Islet precursor cell (in vitro differentiated cells): ENCODE measurements at places on chromosomes 12 and 14.

DNA sequence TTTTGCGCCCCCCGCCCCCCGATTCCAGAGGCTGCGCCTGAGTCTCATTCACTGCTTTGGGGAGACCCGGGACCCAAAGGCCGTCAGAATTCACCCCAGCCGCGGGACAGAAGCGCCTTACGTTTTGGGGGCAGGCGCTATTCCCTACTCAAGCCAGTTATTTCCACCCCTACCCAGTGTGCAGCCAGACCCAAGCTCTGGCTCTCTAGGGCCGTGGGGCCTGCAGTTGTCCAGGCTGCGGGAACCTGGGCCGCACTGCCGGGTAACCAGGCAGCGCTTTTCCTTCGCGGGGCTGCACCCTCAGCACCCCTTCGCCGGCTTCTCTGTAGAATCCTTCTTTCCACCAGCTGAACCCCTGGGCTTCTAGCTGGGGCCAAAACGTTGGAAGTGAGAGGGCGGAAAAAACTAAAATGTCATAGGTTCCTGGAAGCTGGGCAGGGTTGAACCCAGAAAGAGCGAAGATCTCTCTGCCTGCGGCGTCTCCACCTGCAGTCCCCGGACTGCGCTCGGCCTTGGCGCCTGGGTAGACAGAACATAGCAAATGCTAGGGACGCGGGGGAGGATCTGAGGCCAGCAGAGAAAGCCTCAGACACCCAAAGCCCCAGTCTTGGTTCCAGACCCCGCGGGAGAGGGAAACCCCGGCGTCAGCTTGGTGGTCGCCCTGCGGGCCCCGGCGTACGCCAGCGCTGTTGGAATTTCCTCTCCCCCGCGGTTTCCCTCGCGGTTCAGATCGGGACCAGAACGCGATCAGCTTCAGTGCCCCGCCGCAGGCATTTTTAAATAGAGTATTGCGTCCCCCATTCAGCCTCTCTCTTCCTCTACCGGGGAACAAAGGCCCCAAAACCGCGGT, 18.3 kb downstream of the TBX3 start:
- DNase-seq = peak; percentile 91

DNA sequence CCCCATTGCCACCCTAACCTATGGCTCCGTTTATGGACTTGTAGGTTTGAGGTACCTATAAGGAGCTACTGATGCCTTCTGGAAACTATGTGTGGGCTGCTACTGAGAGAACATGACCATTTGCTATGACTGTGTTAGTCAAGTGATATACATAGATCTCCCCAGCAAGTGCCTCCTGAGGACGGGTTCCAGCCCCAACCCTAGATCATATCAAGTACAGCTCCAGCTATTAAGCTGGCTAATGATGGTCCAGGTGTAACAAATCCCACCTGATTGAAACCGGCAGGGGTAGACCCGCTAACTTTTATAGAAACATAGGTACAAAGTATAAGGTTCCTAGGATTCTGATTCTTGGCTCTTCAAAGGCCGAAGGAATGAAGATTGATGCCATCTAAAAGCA, 23.7 kb downstream of the NINJ2 start:
- peak; percentile 45 for DNase-seq

DNA sequence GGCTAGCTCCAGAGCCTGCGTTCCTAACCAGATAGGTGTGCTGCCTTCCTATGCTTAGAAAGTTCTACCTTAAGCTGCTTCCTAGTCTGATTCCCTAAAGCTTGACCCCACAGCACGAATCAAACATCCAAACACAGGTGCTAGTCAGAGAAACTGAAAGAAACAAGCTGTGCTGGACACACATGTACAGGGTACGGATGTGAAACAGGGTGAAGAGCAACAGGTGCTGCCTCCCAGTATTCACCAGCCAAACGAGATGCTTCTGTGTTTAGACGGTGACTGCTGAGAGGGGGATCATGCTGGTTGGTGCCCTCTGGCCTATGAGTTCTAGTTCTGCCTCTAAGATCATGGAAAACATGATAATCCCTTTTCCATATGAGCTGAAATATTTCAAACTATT, 105.3 kb downstream of the GRIP1 start:
- peak; percentile 42 for DNase-seq

GRCh38 chr12:126353604-126354003, 1288.4 kb downstream of the AACS start:
- DNase-seq = no peak

DNA sequence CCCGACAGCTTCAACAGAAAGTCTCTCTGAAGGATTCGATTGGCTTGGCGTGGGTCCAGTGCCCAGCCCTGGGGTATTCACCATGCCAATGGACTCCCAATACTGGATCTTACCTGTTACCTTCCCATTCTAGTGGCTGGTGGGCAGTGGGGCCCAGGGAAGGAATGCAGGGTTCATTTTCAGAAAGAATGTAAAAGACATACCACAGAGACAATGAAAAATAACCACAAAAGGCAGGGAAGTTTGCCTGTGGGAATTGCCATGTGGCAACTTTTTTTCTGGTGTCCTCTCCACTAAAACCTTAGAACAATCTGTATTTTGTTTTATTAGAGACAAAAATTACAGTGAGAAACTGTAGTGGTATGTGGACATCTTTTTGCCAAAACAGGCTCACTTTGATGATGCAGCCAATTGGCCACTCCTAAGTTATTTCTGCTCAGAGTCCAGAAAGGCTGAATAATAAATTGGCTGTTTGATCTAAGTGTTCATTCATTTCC, 55.2 kb downstream of the PTGER2 start:
- no peak for DNase-seq

DNA sequence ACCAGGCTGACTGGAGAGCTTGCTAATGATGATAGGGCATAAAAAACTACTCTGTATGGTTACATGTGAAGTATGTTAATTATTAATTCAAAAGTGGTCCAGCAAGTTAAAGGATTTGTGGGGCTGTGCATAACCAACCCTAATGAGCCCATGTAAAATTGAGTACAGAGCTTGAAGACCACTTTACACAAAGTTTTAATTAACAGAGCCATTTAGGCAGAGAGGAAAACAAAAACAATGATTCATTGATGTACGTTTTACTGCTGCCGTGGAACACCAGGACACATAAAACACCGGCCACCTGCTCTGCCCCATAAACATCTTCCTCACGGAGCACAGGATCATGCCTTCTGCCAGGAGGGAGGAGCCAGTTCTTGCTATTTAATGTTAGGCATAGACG, 83.5 kb downstream of the RIMBP2 start:
- no peak for DNase-seq

- DNase-seq = no peak
Observed at GRCh38 chr12:50103351-50103750, 457 bp upstream of the GPD1 start.
